ENCODE measurements at places on chromosomes 7 and 10.

- peak; percentile 64 for DNase-seq
Measured at GRCh38 chr7:40499718-40500117, 364.9 kb downstream of the SUGCT start.

DNA sequence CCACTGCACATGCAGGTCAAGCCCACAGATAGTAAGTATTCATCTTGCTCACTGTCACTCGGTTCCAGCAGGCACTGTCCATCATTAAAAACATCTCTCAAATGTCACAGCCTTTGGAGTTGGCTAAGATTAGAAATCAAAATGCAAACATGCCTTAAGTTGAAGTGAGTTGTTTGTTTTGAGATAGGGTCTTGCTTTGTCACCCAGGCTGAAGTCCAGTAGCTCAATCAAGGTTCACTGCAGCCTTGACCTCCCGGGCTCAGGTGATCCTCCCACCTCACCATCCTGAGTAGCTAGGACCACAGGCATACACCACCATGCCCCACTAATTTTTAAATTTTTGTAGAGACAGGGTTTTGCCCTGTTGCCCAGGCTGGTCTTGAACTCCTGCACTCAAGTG lies 98.1 kb downstream of the EBF3 start:
- no peak for DNase-seq

- DNase-seq, result no peak
Measured at GRCh38 chr7:148697256-148698006, 1.3 kb upstream of the CUL1 start.

DNA sequence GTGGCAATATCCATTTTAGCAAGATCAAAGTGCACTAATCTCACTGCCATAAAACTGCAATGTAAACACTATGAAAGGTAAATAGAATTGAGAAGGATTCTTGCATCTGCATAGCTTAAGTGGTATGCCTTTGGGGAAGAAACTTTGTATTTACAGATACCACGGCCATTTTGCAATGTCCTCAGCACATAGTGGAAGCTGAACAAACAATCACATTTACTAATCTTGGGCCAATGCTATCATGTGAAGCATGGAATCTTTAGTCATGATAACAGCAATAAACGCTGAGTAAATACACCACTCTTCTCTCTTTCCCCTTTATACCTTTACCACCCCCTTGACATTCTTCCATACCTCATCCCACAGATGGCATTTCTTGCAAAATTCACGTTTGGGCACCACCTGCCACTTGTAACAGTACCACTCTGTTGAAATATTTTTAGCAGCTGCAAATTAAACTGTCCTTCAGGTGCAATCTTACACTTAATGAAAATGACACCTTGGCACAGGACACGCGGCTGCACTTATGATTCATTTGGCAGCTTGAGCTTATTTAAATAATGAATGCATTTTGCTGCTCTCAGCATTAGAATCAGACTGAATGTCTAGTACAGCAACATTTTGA lies 171.8 kb downstream of the SEMA3A start:
- DNase-seq, result no peak

GRCh38 chr7:116322541-116322940 lies 112.2 kb downstream of the TES start:
- no peak for DNase-seq

Data from MM.1S (cell line).